ENCODE measurements at places on chromosomes 7 and 10.

DNA sequence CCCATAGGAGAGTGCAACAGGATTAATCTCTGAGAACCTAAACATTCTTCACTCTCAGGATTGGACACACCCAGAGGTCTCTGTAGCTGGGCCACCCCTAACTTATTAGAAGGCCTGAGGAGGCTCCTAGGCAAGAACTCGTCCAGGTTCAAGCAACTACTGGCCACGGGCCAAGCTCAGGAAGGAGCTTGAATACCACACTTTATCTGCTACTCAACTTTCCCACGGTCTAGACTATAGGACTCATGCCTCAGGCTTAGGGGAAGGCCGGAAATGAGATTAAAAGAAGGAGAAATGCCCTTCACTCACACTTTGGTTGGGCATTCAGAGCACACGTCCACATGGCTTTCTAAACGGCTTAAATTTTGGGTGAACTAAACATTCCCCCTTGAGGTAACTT lies 142.8 kb upstream of the PHYHIPL start:
- peak; percentile 27 for DNase-seq

GRCh38 chr7:90574146-90574819 lies 21.8 kb upstream of the CDK14 start:
- DNase-seq: peak; percentile 61

DNA sequence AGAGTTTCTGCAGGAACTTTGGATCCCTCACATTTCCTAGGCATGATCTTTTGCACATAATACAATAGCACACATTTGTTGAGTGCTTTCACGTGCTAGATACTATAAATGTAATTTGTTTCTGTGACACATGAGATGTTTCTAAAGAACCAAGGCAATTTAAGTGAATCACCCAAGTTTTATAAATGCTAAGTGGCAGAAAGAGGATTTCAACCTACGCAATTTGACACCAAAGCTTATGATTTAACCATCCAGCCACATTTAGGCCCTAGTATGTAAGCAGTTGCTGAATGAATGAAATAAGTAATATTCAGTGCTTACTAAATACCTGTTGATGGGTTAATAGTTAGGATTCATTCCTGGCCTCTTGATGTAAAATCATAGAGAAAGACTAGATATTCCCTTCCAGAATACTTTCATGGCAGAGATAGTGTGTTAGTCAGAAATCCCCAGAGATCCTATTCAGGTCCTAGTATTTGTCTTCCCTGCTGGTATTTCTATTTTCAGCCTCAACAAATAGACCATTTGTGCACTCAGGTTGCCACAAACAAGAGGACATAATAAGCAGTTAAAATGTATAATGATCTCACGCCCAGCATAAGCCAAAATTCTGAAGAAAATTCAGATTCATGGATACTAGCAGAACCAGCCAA lies 572.6 kb downstream of the IPMK start:
- peak; percentile 79 for DNase-seq

DNA sequence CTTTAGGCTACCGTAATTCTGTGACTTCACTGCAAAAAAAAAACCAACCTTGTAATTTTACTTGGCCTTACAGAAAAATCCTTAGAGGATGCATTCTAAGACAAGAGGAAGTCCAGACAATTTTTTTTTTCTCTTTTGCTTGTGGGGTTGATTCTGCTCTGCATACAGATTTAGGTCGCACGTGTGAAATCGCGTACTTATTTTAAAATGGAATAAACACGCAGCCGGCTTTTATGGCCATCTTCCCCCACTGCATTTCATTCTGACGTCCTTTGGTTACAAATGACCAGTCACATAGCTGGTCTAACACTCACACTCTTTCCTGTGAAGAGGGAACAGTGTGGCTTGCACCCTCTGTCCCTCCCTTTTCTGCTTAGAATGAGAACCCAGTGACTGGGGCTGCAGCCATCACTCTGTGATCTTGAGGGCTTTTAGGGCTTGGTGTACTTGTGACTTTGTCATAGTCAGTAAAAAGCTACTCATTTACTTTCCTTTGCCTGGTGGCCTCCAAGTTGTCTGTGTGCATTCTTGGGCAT lies 63.6 kb upstream of the CARD11 start:
- DNase-seq: no peak

DNA sequence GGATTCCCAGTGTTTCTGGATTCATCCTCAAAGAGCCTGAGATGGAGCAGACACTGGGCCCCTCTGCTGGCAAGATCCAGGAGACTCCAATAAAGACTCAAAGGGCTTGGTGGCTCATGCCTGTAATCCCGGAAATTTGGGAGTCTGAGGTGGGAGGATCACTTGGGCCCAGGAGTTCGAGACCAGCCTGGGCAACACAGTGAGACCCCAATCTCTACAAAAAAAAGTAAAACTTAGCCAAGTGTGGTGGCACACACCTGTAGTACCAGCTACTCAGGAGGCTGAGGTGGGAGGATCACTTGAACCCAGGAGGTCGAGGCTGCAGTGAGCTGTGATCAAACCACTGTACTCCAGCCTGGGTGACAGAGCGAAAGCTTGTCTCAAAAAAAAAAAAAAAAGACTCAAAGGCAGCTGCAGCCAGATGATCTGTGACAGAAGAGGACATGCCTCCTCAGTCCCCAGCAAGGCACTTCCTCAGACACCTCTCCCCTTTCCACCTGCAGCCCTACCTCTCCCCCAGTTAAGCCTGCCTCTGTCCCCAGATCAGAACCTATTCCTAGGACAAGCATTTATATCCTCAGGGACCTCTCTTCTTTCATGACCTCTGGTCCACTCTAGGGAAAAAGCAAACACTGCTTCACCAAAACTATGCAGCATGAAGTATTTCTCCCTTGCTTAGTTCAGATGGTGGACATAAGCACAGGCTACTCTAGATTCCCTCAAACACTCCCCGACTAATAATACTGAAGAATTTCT lies 27.9 kb downstream of the PDLIM1 start:
- DNase-seq: no peak

DNA sequence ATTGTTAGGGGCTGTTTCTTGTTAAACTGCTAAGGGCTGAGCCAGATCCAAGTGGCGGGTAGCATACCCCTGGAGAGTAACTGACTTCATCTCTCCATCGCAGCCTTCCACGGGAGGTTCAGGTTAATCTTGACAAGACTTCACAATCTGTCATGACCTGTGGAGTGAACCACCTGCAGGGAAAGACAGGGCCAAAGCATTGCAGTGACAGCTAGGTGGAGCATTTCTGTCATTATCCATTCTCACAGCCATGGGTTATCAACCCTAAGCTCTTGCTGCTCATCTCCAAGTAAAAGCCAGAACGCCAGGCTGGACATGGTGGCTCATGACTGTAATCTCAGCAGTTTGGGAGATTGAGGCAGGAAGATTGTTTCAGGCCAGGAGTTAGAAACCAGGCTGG lies 17.2 kb downstream of the ABCC2 start:
- no peak for DNase-seq

DNA sequence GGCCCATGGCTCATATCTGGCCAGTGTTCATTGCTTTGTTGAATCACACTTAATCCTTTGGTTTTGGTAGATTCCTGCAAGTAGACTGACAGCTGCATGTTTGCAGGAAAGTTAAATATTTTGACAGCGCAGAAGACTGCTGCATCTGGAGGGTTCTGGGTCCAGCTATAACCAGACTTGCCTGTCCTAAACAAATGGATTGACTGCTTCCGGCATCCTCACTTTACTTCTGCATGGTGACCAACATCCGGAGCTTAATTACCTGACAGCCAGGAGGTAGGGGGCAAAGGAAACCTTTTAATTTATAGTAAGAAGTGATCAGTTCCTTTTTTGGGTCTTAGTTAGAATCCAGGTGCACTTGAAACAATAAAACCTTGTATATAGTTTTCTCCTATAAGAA lies 263.3 kb downstream of the SNX10 start:
- DNase-seq: no peak

Measured in iris pigment epithelial cell (primary cell).